Vagina (tissue), 2 donors: ENCODE measurements at places on chromosomes 4 and X. TPM values are rescaled to one million over a fixed set of nuclear protein-coding genes. Genes with fewer than 3 reads are reported as not detected.

- DNase-seq, result no peak
Measured at GRCh38 chr4:7727749-7728148, 211.9 kb downstream of the AFAP1 start.

The MAGED2 gene
- total RNA-seq, result 116 TPM

GRCh38 chr4:10664408-10664807 is 20.2 kb downstream of the CLNK start:
- DNase-seq, result no peak

DNA sequence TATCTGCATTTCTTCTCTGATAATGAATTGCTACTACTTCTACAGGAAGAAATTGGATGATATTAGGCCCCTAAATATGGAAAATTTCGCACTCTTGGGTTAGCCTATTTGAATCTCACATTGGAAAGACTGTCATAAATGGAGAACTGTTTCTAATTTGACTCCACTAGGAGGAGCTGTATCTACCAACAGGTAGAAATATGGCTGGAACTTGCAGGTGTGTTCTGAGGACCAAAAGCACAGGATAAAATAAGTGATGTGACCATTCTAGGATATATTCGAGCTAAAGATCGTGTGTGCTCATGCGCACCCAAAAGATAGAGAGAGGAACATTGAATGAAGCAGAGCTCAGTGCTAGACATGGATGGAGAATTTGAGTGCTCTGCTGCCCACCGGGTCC is 4.8 kb upstream of the NKAP start:
- DNase-seq, result no peak

GRCh38 chrX:23764188-23764984 is 18.6 kb upstream of the SAT1 start:
- no peak for DNase-seq

DNA sequence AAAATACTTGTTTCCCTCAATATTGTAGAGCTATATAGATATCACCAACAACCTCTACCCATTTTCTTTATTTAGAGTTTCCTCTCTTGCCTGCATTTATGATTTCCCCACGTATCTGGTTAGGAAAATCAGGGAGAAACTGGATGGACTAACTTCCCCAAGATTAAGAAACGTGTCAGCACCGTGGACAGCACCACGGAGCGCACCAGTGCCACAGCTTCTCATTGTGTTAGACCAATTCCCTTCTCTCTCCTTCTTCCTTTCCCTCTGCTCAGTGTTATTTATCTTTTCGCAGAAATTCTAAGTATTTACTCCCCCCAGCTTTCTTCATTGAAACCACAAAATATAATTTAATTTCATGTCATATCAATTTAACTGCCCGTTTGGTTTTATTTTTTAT is 568.6 kb upstream of the BOD1L1 start:
- no peak for DNase-seq

- DNase-seq, result no peak
Measured at GRCh38 chr4:140163029-140163810, 9.2 kb upstream of the MAML3 start.

DNA sequence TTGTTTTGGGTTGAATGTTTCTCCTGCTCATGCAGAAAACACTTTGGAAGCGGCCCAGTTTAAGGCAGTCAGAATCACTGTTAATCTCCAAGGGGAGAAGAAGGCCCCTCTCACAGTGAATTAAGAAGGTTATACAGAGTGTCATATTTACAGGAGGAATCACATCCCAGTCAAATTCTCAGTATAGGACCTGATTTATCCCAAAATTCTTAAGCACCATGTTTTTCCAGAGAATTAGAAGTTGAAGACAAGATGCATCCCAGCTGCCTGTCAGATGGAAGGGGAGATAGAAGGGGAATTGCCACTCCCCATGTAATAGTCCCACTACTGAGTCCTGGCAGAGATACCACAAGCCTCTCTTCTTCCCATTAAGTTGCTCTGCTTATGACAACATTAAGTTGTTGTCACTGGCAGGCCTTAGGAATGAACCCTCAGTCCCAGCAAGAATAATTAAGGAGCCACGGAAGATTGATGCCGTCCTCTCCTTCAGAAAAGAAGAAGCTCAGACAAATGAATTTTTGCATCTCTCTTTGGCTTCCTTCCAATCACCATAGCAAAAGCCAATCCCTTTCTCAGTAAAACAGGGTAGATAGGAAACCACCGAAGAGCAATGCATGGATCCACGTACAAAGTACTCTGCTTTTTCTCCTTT is 138.4 kb downstream of the LDB2 start:
- no peak for DNase-seq

- no peak for DNase-seq
Measured at GRCh38 chr4:123809864-123810263, 413.3 kb downstream of the SPRY1 start.

GRCh38 chr4:147924604-147925412 is 192.9 kb downstream of the ARHGAP10 start:
- no peak for DNase-seq

DNA sequence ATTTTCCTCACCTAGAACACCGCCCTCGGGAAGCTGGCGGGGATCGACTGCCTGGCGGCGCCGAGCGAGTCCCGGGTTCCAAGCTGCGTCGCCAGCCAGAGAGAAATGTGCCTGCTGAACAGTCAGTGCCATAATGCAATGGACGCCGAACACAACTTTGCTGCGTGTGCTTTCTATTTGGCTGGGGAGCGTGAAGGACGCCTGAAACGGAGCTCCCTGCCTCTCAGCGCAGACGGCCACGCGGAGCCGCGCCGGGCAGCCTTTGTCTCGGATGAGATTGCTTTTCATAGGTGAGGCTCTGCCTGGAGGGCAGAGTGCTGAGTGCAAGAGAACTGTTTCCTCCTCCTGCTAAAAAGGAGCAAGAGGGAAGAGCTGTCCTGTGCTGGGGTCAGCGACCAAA is 107.7 kb upstream of the BCOR start:
- no peak for DNase-seq

The GAGE12F gene
- not detected for total RNA-seq

DNA sequence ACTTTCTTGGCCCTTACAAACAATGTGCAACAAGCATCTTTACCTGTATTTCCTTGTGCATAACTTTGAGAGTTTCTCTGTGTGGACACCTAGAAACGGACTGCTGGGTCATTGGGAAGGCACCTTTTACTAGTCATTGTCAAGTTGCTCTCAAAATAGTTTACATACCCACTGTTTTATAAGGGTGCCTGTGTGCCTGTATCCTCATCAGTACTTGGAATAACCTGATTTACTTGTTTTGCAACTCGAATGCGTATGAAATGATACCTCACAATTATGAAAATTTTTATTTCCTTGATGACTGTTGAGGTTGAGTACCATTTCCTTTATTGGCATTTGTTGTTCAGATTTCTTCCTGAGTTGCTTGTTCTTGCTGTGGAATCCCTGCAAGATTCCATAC is 150.8 kb downstream of the STIM2 start:
- DNase-seq, result no peak

The XAGE1A gene
- not detected for total RNA-seq

- DNase-seq, result no peak
Measured at GRCh38 chr4:42080306-42080705, 72.1 kb downstream of the BEND4 start.

DNA sequence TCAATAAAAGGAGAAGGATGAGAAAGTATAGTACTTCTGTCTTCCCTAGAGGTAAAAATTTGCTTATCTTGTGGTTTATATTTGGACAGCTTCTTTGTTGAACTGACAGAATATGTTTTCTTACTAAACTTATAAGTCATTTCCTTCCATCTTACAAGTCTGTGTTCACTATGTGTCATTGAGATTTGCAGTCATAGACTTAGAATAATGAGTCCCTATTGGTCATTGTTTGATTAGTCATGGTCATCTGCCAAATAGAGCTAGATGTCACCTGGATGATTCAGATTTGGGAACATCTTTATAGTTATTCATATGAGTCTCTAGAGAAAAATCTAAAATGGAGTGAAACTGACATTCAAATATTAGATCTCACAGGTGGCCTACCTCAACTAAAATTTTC is 51.5 kb downstream of the SPATA18 start:
- DNase-seq, result no peak

GRCh38 chr4:54233277-54233696 is 4.2 kb downstream of the PDGFRA start:
- DNase-seq, result no peak

DNA sequence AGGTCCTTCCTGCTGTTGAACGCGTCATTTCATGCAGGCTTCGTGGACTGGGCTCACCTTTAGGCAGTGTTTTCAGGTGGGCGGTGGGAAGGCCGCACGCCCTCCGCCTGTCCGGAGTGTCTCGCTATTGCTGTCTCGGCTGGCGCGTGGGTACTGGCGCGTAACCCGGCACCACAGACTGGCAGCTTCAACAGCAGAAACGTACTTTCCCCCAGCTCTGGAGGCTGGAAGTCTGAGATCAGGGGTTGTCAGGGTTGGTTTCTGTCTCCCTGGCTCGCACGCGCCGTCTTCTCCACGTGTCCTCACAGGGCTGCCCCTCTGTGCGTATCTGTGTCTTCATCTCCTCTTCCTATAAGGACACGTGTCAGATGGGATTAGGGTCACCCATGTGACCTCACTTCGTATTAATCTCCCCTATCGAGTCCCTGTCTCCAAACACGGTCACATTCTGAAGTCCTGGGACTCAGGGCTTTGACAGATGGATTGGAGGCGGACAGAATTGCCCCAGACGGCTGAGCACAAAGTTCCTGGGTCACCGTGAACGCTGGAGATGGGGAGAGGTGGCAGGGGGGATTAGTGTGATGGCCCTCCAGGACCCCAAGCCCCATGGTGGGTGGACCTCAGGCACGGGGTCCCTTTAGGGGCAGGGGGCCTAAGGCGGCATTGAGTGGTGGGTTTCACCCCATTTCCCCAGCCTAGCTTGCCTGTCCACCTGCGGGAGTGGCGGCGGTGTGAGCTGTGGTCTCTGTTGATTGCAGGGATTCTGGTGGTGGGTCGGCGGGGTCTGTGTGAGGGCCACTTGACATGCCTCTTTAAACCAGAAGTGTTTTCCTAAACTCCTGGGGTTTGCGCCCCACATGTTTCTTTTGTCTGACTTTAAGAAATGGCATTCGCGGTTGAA is 83.4 kb upstream of the LRPAP1 start:
- no peak for DNase-seq

GRCh38 chr4:128310266-128310697 is 22.7 kb upstream of the PGRMC2 start:
- DNase-seq, result no peak

- no peak for DNase-seq
Measured at GRCh38 chrX:35285289-35285962, 342.8 kb downstream of the FAM47B start.

DNA sequence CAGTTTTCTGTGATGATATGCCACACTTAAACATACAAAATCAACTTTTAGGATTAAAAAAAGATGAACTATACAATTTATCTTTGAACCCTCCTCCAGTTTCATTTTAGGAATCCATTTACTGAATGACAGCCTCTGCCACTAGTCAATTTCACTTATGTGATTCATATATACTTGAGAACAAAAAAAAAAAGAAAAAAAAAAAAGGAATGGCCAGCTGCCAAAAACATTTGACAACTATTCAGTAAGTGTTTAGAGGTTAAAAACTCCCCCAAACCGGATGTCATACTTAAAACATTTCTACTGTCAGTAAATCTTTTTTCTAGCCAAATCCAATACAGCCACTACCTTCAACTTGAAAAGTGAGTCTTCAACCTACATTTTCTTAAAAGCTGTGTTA is 266.7 kb upstream of the MAGEB2 start:
- no peak for DNase-seq

DNA sequence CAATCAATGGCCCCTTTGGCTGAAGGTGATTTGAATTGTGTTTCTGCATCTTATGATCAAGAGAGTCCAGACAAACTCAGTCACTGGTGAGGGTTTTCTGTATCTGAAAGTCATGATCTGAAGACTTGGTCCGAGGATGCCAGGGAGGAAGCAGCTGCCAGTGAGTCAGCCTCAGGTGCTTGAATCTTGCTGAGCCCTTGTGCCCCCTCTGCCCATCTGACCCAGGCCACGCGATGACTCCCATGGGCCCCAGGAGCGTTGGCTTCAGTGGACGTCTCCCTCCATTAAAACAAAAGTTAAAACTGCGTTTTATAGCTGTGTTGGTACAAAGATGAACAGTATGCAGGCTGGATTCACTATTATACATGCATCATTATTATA is 62.0 kb downstream of the HTRA3 start:
- no peak for DNase-seq

DNA sequence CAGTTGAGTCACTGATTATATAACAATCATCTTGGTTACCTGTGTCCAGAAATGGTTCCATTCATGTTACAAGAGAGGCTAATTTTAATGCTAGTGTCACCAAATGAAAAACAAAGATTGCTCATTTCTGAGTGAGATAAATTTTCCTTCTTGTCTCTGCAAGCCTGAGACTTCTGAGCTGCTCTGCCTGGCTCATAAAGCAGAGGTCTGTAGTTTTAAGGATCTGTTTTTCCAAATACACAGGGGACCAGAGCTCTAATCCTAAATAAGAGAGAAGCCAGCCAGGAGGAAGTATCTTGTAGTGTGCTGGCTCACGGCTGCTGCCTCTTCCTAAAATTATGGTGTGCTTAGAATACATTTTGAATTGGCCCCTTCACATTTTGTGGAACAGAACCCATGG is 42.6 kb downstream of the CLDN34 start:
- no peak for DNase-seq

GRCh38 chr4:185472103-185472542 is 590 bp upstream of the CCDC110 start:
- no peak for DNase-seq

The NPY1R gene
- total RNA-seq, result 16.7 TPM

DNA sequence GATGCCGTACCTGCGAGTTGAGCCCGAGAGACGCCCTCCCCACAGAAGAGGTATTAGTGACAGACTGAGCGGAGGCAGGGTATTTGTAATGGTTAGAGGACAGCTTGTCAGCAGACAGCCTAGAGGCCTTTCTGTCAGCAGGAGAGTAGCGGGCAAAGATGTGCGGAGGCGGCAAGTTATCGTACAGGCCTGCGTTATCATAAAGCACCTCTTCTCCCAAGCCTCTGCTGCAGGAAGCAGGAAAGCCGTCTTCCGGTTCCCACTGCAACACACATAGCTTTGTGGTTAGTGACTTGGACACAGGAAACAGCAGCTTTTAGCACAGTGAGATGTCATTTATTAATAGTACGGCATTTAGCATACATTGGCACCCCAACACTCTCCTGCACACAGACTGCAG is 158.3 kb downstream of the AFAP1 start:
- DNase-seq, result no peak

DNA sequence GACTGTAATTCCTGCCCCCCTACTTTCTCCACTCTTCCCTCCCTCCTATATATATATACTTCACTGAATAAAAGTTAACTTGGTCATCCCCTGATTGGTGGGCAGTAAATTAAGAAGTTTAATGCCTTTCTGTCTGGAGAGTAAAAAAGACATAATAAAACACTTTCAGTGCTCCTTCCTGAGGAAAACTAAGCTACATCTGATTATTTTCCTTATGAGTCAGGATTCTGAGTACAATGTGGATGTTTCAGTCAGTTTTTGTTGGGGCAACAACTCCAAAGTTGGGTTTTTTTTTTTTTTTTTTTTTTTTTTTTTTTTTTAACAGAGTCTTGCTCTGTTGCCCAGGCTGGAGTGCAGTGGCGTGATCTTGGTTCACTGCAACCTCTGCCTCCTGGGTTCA is 22.0 kb upstream of the SUPT20HL2 start:
- no peak for DNase-seq
